ENCODE measurements at places on chromosomes 7 and 10.

DNA sequence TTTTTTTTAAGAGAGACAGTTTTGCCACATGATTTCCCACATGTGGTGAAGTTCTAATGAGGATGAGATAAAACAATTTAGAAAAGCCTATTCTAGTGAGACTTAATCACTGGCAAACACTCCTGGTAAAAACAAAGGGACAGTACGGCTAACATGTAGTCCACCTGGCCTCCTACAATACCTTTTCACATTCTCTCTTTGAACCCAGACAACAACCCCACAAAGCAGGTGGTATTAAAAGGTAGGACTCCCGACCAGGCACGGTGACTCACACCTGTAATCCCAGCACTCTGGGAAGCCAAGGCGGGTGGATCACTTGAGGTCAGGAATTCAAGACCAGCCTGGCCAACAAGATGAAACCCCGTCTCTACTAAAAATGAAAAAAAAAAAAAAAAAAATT lies 12.4 kb downstream of the PARD3 start:
- DNase-seq = no peak

GRCh38 chr10:87752566-87752965 lies 65.5 kb downstream of the ATAD1 start:
- DNase-seq = no peak

DNA sequence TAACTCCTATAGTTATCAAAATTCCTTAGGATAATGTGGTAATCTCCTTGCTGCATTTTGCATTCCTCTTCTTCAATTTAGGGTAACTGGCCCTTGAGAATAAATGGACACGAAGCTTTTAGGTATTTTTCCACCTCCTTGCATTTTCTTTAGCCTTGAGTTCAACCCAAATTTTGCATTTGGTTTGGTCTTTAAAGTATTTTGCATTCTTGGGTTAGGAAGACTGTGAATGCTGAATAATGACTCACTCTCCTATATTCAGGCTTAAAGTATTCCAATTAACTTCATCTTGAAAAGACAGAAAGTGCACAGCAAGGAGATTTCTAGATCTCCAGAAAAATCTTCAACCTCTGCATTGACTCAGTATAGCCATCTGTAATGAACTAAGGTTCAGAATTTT lies 47.3 kb downstream of the TFPI2 start:
- DNase-seq = no peak

GRCh38 chr7:121330053-121330833 lies 1.4 kb downstream of the WNT16 start:
- no peak for DNase-seq

DNA sequence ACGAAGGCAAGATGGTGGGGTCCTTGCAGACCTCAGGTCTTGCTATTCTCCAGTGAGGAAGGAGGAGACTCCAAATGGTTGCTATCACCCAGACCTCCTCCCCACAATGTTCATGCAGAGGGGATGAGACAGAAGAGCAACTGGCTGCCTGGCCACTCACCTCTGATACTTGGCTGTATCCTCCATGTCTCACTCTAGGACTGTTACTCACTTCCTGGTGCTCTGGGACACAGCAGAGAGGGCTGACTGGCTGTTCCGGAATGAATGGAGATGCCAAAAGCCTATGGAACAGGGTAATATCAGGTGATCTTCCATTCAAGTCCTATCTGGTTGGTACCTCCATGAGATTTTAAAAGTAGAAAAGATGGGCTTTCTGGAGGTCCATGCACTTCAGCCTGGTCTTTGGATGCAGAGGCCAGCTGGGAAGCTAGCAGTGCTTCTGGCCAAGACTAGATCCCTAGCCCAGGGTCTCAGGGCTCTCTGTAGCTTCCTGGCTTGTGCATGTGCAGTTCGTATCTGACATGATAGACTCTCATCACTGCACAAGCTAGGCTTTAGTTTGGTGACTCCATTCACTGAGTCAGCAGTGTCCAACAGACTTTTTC lies 27.0 kb upstream of the ABI1 start:
- DNase-seq = no peak

Data from Panc1 (cell line).